Ovary (tissue), 10 donors: ENCODE measurements at places on chromosomes 7 and 10. TPM values are rescaled to one million over a fixed set of nuclear protein-coding genes. Genes with fewer than 3 reads are reported as not detected.

Gene GBX1
- not detected for total RNA-seq

DNA sequence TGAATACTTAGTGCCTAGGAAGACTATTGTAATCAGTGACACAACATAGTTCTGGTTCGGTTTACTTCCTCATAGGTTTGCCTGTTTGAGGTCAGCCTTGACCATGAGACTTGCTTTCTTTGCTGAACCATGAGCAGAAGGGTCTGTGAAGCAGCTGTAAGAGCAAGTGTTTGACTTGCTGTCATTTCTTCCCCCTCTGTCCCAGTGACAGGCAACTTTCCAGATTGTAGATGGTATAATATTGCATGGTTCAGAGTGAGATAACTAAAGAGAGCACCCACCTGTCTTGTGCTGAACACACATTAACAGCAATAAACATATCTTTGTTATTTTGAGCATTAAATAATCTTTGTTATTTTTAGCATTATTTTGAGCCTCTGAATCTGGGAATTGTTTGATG, 9.3 kb upstream of the RTKN2 start:
- DNase-seq = no peak

DNA sequence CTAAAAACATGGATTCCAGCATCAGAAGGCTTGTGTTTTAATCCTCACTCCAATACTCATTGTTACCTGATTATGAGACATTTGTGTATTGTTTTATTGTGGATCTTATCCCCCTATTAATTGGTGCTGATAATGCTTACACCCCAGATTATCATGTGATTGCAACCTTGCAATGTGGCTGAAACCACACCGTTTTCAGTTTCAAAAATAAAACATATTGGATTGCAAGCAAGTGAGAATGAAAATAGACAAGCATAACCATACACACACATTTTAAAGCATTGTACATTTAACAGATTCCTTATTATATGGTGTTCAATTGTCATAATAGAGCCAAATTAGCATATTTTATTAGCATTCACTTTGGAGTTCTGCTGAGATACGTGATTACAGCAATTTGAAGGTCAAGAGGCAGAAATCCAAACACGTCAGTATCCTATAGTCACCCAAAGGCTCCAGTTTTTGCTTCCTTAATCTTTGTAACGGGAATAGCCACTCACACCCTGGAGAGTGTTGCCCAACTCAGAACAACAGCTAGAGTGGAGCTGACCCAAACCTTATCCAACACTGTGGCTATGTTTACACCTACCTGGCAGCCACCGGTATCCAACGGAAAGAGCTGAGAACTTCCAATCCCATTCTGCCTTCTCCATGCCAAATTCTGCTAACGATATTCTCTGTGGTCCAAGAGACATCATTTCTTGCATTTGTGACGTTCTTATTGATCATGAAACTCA, 317.1 kb upstream of the KLF6 start:
- no peak for DNase-seq

DNA sequence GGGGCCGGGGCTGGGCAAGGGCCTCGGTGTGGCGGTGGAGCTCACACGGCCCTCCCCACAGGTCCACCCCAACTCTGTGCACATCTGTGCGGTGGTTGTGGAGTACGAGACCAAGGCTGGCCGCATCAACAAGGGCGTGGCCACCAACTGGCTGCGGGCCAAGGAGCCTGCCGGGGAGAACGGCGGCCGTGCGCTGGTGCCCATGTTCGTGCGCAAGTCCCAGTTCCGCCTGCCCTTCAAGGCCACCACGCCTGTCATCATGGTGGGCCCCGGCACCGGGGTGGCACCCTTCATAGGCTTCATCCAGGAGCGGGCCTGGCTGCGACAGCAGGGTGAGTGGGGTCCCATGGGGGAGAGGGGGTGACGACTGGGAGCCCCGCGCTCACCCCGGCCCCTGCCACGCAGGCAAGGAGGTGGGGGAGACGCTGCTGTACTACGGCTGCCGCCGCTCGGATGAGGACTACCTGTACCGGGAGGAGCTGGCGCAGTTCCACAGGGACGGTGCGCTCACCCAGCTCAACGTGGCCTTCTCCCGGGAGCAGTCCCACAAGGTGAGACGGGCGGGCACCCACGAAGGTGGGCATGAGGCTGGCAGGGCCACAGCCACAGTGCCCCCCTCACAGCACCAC, 8.8 kb downstream of the TMEM120A start:
- peak; percentile 87 for DNase-seq

GRCh38 chr7:28942168-28942567, 16.0 kb downstream of the TRIL start:
- DNase-seq = no peak

DNA sequence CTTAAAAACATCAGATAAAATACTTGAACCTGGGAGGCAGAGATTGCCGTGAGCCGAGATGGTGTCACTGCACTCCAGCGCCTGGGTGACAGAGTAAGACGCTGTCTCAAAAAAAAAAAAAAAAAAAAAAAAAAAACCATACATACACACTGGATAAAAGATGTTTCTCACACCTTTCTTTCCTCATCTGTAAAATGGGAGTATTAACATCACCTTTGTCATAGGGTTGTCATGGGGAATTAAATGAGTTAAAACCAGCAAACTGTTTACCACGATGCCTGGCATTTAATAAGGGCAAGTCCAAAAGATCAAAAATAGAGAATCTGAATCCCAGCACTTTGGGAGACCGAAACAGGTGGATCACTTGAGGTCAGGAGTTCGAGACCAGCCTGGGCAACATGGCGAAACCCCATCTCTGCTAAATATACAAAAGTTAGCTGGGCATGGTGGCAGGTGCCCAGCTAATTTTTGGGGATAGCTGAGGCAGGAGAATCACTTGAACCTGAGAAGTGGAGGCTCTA, 12.9 kb downstream of the LRRC20 start:
- DNase-seq = no peak

DNA sequence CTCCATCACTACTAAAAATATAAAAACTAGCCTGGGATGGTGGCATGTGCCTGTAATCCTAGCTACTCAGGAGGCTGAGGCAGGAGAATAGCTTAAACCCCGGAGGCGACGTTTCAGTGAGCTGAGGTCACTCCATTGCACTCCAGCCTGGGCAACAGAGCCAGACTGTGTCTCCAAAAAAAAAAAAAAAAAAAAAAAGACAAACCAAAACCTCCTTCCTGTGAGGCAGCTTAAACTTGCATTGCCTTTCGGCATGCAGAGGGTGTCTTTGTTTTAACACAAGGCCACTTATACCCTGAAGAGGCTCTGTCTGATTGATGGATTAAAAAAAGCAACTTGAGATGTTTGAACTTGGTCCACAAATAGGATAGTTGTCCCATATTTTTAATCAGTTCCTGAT, 128.4 kb upstream of the RSU1 start:
- no peak for DNase-seq
